ENCODE measurements at places on chromosomes 2 and 18.

- no peak for DNase-seq
Observed at GRCh38 chr18:60003610-60004185, 103.9 kb downstream of the PMAIP1 start.

DNA sequence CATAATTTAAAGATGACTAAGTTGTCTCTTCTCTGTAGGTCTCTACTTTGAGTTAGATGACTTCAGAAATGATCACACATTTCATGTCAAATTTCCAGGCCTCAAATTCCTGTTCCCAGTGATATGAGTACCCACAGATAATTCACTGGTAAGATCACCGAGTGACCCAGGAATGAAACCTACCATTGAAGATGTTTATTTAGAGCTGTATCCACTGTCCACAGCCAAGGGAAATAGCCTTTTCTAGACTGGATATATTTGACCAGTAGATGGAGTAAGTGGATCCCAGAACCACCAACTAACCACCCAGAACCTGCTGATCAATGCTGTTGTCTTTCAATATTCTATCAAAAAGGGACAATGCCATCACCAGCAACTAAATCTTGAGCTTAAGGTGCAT is 238.8 kb downstream of the SLC8A1 start:
- no peak for DNase-seq

DNA sequence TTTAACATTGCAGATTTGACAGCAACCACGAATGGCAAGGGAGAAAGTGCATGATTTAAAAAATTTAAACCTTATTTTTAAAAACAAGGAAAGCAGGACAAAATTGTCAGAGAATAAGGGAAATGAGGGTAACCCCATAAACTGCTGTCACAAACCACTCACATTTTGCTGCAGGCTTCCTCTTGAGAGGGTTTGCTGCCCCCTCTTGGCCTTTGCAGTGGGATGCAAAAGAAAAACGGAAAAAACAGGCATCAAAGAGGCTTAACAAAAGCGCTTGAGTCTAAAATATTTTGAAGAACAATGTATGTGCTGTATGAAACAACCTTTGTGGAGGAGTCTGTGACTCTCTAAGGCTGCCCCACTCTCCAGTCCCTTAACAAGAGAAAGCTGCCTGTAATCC is 91.6 kb downstream of the TMX3 start:
- DNase-seq, result peak; percentile 71

DNA sequence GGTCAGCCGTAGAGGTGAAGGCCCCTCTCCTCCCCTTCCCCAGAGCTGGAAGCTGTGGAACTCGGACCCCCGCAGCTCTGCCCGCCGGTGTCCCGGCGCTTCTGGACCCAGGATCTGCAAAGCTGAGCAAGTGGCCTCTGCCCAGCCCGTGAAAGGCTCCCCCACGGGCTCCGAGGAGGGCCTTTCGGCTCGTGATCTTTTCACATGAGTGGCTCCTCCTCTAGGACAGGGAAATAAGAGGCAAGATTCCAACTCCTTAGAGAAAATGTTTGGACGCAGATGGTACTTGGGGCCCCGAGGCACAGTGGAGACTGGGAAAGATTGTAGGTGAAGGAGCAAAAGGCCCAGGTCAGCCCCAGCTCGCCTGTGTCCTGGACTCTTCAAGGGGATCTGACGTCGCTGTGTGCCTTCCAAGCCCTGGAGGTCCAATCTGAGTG is 48.2 kb upstream of the SP3 start:
- DNase-seq, result no peak

DNA sequence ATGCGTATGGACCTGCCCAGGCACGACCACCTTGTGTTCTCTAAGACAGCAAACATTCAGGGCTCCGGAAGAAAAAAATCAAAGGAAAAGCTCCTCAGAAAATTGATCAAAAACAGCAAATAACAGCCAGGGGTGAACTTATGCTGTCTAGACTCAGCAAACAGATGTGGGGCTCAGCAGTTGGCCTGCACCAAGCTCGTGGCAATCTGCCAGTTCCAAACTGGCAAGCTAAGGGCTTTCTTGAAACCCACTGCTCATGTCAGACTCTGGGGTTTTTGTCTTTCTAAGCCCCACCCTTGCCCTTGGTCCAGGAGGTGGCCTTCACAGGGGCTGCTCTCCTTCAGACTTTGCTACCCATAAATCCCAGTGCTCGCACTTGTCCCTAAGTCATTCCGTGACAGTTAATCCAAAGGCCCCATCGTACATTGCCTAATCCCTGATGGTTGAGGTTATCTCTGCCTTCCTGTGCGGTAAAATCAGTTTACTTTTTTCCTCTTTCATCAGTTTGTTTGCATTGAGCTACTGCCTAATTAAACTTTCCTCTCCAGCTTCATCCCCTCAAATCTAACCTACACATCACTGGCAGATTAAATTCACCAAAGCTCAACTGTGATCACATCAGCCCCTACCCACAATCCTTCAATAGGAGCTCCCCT is 408.0 kb downstream of the LRATD1 start:
- no peak for DNase-seq

DNA sequence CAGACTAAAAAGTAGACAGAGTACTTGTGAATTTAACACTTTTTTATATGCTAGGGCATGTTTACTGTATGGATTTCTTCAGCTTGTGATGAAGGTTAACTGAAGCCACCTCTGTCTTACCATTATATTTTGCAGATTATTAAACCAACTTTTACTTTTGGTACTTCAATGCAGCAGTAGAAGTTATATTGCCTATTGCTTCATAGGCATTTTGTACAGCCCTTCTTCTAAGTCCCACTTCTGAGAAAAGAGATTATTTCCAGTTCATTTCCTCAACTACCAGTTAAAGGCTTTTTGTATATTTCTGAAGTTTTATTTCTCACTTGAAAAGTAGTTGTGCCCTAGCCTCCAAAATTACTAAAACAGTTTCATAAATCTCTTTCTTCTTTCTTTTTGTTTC is 256.4 kb upstream of the FBXO11 start:
- no peak for DNase-seq

DNA sequence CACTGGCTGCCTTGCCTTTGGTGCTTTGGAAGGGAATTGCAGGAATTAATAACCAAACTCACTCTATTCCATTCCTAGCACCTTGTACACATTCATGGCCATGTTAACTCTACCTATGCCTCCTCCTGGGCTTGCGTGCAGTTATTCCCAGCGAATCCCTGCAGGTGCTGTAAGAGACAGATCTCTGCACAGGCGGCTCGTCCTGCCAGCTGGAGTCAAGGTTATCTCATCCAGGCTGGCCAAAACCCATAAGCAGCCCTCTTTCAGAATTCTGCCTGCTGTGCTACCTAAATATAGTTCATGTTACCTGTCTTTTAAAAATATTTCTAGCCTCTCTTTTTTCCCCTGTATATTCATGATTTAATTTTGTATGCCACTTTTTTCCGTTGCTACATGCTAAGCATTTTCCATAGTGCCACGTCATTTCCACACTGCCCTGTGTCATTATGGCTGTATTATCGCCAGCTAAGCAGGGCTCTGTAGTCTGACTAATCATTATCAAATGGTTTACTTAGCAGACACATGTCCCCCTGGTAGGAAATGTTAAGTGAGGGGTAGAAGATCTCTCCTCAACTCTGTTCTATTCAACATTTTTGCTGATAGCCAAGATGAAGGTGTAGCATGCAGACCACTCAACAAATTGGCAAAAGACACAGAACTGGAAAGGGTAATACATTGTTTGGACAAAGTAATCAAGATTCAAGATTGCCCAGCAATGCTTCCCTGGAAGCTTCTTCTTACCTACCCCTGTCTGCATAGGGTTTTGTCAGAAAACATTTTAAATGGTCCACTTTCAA is 79.7 kb upstream of the TAF1B start:
- DNase-seq, result no peak

GRCh38 chr18:48796491-48797205 is 154.1 kb downstream of the SMAD7 start:
- no peak for DNase-seq

Measured in Kasumi-1 (cell line).